ENCODE measurements at places on chromosomes 7 and 10.
A peak's percentile ranks its signal among the peaks of the same experiment; 100 is the strongest.

DNA sequence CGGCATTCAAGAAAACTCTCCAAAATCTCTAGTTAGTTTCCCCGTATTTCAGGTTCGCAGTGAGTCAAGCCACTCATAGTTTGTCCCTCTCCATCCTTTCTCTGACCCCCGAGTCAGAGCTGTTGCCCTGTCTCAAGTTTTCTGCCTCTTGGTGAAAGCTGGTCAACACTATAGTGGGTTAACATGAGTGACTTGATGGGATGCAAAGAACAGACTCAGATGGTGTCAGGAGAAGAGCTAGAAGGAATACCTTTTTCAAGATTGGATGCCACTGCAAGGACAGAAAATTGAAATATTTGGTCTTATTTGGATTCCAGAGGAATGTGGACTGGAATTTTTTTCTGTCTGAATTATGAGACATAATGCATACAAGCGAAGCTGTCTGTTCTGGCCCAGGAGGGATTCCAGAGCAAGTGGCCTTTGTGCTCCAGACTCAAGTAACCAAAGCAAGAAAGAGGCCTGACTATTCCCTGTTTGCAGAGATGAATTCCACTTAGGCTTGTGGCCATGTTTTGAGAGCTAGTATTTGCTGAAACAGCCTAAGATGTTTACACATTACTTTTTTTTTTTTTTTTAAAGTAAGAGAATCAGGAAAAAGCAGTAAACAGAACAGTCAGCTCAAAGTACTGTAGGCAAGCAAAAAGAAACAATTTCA lies 67.4 kb downstream of the VWC2 start:
- DNase-seq = no peak

DNA sequence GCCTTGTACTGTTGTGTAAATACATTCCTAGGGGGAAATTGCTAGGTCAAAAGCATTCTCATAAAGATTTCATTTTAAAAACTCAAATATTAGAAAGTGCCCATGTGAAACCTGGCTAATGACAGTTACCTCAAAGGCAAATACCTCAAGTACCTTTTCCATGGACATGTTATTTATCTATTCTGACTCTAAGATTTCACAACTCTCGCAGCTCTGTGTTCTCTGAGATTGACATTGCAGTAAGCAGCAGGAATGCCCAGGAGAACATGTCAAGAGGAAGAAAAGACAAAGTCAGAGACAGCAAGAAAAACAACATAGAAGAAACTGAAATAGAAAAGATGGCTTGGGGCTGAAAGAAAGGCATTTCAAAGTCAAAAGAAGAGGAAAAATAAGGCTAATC lies 187.4 kb downstream of the CYP26A1 start:
- no peak for DNase-seq

- DNase-seq = no peak
These were observed 284.3 kb downstream of the SORCS3 start for GRCh38 chr10:104925232-104925851.

GRCh38 chr7:17486835-17487234 lies 188.4 kb downstream of the AHR start:
- DNase-seq = no peak

DNA sequence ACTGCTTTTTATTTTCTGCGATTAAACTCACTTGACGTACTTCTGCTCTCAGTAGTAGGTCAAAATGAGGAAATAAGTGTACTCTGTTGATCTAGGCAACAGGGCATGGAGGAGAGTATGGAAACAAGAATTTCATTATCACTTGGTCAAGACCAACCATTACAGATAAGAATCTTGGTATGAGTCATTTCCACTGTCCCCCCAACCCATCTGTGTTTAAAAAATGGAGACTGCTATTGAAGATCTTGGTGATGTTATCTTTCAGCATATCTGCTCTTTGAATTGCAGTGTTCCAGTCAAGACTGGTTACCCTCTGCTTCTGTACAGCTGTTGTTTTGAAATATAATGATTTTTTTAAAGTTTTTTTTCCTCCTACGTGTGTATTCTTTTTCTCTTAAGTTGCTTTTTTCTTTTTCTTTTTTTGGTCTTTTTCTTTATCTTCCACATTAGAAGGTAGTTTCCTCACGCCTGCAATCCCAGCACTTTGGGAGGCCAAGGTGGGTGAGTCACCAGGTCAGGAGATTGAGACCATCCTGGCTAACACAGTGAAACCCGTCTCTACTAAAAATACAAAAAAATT lies 11.7 kb downstream of the STAM start:
- no peak for DNase-seq

DNA sequence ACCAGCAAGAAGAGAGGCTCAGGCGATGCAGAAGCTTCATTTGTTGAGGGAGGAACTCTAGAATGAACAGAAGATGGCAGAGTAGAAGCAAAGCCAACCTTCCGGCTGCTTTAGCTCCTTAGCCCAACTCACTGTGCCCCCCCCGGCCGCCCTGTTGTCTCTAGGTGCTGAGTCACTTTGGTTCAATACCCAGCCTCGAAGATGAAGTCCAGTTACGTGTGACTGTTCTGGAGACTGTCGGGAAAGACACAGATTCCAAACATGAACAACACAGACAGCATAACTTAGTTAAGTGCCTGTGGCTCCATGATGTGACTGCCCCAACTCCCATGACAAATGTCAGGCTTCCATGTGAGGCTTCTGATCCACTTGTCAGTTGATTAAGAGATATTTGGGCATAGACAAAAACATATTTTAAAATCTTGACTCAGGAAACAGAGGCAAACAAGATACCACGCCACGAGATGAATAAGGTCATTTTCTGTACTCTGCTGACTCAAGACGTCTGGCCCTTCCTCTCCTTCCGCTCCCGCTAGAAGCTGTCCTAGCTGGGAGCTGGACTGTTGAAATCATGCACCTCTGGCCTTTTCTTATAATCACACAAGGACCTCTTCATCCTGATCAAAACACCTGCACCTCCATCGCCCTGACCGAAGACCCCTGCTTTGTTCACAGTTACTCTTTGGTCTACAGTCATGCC lies 199.3 kb downstream of the FRMD4A start:
- DNase-seq = no peak

- DNase-seq = no peak
These were observed 15.3 kb upstream of the ASB4 start for GRCh38 chr7:95470452-95470851.

DNA sequence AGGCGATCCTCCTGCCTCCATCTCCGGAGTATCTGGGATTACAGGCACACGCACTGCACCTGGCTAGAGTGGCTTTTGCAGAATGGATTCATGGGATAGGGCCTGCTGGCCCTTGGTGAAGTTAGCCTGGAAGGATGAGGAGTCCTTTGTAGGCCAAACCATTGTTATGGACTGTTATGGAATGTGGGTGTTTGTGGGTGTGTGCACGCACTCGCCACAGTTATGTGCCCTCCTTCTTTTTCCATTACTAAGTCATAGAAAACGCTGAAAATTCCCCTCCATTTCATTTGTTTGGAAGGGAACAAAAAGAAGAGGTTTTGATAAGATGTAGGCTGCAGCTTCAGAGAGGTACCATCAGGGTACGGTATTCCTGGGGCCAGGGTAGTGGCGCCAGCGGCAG lies 15.0 kb downstream of the ZNF862 start:
- DNase-seq = no peak

DNA sequence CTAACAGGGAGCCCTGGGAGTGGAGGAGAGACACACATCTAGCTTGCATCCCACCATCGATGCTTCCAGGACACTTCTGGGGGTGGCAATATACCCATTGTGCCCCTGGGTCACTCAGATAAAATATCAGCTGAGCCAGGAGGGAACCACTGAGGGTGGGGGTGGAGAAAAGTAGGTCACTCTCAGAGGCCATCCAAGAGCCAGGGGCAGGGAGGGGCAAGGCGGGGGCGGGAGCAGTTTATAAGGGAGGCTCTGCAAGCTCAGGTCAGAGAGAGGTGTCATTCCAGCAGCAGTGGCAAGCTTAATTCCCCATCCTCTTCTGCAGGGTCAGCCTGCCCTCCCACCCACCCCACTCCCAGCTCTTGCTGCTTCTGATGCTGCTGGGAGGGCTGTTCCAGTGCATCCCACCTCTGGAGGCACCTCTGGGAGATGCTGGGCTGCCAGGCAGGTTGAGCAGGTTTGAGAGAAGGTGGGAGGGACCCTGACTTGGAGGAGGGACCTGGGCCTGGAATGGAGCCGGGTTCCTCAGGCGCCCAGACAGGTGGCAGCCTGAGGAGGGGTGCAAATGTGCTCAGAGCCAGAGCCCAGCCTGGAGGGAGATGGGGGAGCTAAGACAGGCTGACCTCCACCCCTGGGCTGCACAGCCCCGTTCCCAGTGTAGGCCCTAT lies 20.1 kb upstream of the TLX1 start:
- DNase-seq = no peak

DNA sequence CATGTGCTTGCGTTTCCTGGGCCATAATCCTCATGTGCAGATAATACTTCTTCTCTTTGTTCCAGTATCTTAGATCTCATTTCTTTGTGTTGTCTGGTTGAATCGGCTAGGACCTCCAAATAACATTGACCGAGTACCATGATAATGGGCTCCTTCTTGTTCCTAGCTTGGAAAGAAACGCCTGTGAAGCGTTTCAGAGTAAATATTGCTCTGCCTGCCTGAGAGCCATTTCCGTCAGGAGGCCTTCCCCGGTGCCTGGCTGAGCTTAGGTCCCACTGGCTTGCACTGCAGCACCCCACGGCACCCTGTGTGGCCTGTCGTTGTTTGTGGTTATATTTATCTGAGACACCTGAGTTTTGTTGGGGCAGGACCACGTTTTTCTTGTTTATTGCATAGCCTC lies 17.7 kb downstream of the FOXK1 start:
- DNase-seq = peak; percentile 45

DNA sequence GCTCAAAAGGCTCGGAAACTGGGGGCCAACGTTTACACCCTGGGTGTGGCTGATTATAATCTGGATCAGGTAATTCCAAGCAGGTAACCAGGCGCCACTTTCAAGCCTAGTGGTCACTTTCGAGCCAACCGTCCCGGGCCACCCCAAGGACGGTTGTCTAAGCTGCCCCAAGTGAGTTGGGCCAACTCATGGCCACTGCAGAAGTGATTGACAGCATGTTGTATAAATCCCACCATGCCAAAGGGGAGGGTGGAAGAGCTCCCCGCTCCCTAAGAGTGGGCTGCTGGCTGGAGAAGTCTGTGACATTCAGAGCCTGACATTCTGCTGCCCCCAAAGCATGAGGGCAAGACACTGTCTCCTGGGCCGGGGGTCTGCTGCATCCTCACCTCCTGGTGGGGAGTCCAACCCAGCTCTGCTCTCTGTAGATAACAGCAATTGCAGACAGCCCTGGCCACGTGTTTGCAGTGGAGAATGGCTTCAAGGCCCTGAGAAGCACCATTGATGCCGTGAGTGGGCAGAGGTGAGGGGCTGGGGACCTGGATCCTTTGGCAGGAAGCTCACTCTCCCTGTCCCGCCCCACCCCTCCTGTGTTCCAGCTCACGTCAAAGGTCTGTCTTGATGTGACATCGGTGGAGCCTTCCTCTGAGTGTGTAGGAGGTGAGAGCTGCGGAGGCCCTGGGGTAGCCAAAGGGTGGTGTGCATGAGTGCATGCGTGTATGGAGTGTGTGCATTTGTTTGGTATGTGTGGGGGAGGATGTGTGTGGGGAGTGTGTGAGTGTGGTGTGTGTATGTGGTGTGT lies 10.8 kb downstream of the ANTXRL start:
- peak; percentile 41 for DNase-seq

DNA sequence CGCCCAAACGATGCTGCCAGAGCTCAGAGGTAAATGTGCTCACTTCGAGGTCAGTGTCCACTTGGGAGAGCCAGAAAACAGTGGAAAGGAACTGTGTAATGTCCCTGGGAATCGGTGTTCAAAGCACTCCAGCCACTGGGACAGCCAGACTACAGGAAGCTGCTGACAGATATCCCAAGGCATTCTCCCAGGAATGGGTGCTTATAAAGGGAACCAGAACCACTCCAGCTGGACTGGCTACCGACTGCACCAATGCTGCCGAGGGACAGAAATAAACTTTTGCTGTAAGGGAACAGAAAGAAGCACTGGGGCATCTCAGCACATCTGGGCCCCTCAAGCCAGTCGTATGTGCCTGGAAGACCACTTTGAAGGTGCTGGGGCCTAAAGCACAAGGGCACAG lies 76.7 kb downstream of the ATXN7L1 start:
- no peak for DNase-seq

DNA sequence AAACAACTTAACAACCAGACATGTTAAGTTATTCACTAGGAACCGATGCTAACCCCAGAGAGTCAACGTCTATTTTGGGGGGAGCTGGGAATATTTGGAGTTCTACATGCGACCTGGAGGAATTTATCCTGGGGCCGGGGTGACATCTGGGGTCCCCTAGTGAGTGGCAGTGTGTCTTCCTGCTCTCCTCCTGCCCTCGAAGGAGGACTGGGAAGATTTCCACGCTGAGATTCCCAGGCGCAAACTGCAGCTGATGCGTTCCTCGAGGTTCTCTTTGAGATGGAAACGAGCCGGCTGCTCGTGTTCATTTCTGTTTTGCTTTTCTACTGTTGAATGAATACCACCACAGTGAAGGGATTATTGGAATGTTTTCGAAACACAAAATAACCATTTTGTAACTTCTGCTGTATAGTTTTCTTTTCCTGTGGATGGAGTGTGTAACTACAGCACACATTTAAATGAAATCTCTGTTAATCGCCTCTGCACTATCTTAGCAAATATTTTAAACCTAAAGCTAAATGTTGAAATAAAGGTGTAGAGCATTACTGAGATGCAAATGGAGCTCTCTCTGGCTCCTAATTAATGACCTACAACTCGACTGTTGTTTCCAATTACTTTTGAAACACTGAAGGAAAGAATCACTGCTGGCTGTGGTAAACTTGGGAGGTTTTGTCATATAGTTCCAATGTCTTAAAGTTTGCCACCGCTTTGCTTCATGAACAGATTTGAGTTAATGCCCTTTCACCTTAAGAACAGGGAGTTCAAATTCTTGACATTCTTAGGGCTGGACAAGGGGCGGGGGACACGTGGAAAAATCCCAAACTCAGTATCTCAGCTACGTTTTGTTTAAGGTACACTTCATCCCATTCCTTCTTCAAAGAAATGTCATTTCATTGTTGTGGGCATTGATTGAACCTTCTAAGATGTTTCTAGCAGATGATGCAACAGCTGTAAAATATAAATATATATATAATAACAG lies 21.1 kb downstream of the GATA3 start:
- no peak for DNase-seq

DNA sequence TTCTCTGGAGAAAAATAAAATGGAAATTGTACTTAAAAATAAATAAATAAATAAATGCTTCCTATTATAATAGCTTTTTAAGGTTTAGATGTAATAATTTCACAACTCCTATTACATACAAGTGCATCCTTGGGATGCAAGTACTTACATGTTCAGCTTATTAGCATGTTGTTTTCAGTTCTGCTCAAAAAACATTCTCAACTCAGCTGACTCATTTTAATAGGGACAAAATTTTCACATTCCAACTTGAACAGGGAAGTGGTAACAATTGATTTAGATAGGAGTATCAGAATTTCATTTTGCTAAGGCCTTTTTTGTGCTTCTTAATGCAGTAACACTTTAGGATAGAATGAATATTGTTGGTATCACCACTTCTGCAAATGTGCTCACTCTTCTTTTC lies 16.7 kb upstream of the PAPSS2 start:
- DNase-seq = no peak

GRCh38 chr10:94407668-94408067 lies 5.3 kb downstream of the TBC1D12 start:
- no peak for DNase-seq
